Muscle of leg (tissue), 16 donors: ENCODE measurements at places on chromosomes 2 and 18.

GRCh38 chr2:53445383-53446070 is 322.1 kb upstream of the CHAC2 start:
- no peak for DNase-seq

DNA sequence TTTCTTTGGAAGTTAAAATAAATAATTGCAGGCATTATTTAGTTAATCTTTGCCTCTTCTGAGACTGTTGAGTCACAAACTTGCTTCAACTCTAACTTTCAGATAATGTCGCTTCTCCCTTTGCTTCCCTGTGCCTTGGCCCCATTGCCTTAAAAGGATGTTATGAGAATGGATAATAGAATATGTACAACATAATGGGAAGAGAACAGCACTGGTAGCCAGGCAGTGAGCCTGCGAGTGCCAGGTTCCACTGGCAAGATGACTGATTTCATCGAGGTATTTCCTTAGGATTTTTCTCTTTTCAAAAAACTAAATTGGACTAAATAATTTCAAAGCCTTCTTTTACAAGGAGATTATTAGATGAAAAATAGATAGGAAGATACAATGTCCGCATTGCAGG is 420.9 kb downstream of the TGIF1 start:
- DNase-seq = no peak

DNA sequence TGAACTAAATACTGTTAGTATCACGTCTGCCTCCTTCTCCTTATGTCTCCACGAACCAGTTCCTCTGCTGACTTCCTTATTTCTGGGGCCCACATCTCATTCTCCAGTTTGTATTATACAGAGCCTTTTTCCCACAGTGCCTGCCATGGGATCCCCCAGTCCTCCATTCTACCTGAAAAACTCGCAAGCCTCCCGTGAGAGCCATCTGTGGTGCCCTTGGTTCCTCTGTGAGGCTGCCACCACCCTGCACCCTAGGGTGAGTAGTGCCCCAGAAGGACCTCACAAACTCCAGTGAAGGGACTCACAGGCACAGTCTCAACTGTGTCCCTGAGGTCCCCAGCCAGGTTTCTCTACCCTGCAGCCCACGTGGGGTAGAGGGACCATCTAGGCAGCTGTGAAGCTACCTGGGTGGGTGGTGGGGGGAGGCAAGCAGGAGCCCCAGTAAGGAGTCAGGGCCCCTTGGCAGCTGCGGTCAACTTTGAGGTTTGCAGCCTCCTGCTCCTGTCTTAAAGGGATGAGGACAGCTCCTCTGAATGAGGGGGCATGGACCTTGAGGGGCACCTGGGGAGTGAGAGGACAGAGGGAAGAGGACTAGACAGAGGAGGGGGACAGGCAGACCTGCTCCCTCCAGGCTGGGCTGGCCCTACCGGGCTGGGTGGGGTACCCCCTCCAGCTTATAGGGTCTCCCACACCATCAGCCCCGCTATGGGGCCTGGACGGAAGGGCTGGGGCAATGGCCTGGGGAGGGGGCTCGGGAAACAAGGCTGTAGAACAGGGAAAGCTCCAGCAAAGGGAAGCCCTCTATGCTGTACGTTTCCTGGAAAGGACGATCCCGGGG is 1.0 kb downstream of the PSTPIP2 start:
- peak; percentile 25 for DNase-seq

GRCh38 chr2:31202041-31202440 is 15.3 kb downstream of the CAPN14 start:
- DNase-seq = no peak

DNA sequence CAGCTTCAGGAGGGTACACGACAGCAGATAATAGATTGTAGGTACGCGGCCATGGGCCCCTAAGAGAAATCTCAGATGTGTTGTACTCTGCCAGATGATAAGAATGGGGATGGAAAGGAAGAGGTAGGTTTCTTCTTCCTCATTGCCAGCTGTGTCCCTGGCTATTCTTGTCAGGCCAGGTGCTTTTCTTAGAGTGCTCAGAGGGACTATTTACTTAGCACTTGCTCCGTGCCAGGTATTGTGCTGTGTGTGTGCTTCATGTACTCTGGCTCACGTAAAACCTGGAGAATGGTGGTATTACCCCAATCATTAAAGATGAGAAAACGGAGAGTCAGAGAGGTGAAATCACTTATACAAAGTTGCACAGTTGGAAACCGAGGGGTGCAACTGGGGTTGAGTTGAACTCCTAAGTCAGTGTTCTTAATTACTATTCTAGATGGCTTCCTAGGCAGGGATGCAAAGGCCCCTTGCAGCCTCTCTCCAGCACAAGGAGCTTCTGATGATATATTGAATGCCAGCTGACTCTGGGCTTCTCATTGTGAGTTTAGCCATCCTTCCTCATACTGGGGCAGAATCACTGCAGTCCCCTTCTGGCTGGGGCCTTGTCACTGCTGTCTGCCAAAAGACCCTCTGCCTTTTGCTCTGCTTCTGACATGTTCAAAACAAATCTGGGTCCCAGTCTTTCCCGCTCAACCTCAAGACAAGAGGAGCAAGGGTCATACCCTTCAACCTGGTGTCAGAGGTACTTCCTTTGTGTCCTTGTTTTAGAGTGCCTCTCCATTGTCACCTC is 60.7 kb downstream of the LYPD1 start:
- DNase-seq = no peak

GRCh38 chr18:79583984-79584401 is 95.6 kb upstream of the CTDP1 start:
- DNase-seq = no peak

GRCh38 chr2:98487806-98488189 is 43.1 kb downstream of the INPP4A start:
- DNase-seq = no peak

DNA sequence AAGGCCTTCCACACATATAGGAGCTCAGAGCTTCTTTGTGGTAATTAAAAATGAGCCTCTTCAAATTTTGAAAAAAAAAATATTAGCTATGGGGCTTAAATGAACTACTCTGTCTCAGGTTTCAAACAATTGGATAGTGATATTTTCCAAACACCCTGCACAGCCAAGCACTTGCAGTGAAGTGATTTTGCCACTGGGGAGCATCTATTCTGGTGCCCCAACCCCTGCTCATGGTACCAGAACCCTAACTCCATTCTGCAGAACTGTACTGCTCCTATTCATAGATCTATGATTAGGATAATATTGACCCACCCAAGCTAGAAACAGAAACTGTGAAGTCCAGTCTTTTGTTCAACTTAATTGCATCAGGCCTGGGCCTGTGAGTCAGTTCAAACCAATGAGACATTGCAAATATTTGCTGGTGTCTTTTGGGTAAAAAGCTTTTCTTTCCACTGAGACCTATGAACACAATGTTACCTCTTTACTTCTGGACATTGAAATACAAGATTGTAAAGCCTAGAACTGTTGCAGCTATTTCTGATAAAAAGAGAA is 324.0 kb downstream of the GALNT13 start:
- DNase-seq = no peak

DNA sequence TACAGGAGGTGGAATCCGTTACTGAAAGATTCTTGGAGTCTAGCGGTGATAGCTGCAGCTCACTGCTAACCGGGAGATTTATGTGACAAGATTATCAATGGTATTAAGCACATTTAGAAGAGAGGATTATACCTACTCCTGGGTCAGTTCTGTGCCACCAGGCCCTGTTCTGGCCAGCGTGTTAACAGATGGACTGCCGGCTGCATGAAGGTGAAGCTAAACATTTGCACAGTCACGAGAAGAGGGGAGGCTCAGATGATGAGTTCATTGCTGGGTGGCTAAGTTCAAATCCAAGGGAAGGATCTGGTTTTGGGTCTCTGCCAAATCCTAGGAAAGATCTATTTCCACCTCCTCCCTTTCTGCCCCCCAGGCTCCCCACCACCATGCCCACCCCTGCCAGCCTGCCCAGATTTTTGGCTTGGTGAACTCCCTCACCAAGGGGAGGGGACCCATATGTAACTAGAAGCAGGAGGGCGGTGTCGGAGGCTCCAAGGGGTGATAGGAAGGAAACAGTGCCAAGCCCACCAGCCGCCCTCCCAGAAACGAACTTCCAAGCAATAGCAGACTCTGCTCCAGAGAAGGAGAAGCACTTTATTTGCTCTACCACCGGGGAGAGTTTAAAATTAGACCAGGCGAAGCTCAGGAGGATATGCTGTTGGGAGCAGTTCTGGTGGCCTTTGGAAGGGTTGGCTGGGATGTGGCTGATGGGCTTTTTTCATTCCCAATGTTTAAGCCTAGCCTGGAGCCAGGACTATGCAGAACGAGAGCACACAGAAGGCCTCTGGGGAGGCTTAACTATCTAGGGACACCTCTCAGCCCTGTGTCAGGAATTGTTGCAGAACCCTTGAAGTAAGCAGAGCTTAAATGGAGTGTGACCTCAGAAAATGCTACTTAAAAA is 200.5 kb downstream of the KLHL29 start:
- DNase-seq = peak; percentile 64

- no peak for DNase-seq
Observed at GRCh38 chr18:24727685-24728084, 267.2 kb downstream of the HRH4 start.

GRCh38 chr18:45826084-45826483 is 609 bp downstream of the SIGLEC15 start:
- DNase-seq = no peak
